ENCODE measurements at places on chromosomes 2 and 18.

DNA sequence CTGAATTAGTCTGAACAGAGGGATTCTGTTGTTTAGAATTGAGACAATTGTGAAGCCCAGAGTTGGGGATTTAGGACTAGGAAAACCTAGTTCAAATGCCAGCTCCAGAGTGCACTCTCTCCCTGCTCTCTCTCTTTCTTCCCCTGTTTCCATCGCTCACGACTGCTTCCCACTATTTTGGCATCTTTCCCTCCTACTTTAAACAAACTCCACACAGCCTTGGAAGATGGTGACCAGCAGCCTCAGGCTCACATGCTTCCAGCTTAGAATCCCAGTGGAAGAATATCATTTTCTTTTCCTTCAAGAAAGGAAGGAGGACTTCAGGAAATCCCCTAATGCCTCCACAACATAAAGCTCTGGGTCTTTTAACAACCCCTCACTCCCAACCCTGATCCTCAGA lies 6.1 kb upstream of the DNMT3A start:
- no peak for DNase-seq

- no peak for DNase-seq
These were observed 40.5 kb upstream of the ATP6V1B1 start for GRCh38 chr2:70895249-70895648.

GRCh38 chr2:127012215-127012614 lies 94.7 kb downstream of the BIN1 start:
- no peak for DNase-seq

DNA sequence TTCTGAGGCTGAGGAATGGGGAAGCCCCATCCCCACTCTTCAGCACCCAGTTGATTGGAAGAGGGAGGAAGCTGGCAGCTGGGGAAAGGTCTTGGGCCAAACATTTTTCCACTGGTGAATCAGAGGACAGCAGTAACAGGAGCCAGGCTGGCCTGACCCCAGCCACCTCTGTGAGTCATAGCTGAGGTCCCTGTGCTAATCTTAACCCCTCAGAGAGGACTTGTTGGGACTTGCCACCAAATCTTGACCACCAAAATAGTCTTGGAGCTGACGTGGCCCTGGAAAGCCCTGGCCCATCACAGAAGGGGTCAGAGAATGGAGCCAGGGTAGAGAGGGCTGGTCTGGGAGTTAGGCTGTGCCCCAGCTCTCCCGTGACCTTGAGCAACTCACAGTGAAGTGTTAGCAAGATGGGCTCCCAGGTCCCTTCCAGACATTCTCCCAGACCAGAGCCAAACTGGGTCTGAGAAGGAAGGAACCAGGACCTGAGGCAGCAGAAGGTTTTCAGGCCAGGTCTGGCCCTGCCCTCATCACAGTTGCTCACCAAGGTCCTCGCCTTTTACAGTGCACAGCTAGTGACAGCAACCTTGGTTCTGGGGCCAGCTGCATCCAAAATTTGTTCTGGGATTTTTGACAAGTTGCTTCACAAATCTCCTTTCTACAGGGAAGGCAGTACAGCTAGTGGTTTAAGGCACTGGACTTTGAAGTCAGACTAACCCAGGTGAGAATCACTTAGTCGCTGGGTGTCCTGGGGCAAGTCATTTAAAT lies 266.6 kb downstream of the CYP26B1 start:
- no peak for DNase-seq

GRCh38 chr2:111095434-111095833 lies 25.3 kb upstream of the BCL2L11 start:
- DNase-seq, result no peak

DNA sequence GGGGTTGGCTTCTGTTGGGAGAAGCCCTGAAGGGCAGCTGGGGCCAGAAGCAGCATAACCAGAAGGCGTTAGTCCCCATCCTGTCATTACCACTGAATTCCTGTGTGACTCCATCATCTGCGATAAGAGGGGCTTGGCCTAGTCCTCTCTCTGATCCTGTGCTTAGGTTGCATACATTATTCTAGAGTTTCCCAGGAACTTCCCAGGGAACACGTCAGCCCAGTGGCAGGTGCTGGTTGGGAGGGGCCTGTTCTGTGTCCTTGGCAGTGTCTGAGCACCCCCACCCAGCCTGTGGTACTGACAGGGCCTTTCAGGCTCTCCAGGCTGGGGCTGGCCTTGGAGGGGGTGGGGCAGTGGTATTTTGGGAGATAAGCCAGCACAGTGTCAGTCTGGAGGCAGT lies 4.5 kb upstream of the TOGARAM2 start:
- no peak for DNase-seq

- DNase-seq, result no peak
These were observed 114.4 kb upstream of the CHRNA1 start for GRCh38 chr2:174878537-174879147.

GRCh38 chr2:192194265-192194865 lies 368 bp downstream of the TMEFF2 start:
- no peak for DNase-seq

DNA sequence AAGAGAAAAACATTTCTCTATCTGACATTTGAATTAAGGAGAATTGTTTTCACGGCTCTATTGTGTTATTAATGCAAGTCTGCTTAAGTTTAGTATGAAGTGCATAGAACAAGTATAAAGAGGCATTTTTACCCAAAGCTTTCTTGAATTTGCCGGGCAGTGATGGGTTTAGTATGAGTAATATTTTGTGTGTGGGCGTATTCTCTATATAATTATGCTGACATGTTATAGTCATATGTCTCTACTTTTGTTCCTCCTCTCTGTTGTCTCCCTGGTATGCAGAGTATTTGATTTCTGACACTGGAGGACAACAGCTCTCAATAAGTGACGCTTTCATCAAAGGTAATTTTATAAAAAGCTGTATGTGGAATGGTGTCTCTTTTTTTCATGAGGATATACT lies 45.9 kb downstream of the PIKFYVE start:
- no peak for DNase-seq

DNA sequence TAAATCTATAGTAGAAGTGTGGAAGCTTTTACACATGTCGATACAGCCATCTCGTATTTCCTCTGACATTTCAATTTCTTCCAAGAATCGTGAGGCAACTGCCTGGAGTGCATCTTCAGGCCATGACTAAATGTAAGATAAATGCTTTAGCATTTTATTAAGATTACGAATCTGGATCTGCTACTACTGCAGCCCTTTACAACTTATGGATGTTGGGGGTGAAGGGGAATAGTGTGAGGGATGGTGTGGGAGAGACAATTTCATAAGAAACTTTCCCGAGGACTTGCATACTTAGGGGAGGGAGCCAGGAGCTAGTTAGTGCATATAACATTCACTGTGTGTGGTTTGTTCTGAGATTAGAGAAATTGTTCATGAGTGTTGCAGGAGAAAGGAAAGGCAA lies 204.8 kb downstream of the SLC39A10 start:
- DNase-seq, result no peak

DNA sequence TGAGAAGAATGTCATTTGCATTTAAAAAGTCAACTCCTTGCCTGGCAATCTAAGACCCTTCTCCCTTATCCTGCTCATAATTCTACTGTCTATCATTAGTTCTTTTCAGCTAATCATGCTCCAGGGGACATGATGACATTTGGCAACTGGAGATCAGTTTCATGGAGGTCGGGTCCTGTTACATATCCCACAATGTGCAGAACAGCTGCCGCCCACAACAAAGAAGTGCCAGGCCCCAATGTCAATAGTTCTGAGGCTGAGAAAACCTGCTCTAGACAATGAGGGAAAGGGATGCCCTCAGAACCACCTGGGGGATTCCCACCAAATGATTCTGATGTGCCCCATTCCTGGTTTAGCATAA lies 53.4 kb upstream of the IL1RL1 start:
- DNase-seq, result no peak

DNA sequence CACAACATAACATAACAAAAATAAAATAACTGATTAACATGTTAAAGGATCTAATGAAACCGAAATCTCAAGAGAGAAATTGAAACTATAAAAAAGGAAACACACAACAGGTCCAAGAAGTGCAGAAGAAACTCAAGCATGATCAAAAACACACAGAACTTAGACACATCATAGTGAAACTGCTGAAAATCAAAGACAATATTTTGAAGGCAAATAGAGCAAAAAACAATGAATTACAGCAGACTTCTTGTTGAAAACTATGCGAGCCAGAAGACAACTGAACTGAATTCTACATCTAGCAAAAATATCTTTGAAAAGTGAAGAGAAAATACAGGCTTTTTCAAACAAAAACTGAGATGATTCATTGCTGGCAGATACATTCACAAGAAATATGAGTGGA lies 61.3 kb downstream of the UGP2 start:
- no peak for DNase-seq

GRCh38 chr2:101241158-101241557 lies 11.5 kb upstream of the CNOT11 start:
- no peak for DNase-seq

GRCh38 chr2:96625571-96626552 lies 12.2 kb downstream of the KANSL3 start:
- DNase-seq, result no peak

DNA sequence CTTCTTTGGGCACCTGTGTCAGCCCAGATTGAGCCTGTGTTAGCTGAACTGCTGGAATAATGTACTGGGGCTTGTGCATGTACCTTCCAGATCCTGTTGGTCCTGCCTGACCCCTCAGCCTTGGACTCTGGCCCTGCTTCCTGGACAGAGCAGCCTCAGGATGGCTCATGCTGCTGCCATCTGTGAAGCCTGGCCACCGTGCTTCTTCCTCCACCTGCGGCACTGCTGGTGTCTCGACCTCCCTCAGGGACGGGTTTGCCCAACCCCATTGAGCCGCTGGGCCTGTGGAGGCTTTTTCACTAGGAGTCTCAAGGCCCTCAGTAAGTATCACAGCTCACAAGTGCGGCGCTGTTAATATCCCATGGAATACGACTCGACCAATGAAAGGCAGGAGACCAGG lies 342.7 kb downstream of the TGIF1 start:
- DNase-seq, result no peak

- DNase-seq, result no peak
These were observed 136.1 kb downstream of the ZFP36L2 start for GRCh38 chr2:43090317-43090716.

GRCh38 chr2:217325816-217326215 lies 466.0 kb upstream of the TNP1 start:
- no peak for DNase-seq

GRCh38 chr2:185338104-185338503 lies 400.5 kb upstream of the FSIP2 start:
- DNase-seq, result no peak

DNA sequence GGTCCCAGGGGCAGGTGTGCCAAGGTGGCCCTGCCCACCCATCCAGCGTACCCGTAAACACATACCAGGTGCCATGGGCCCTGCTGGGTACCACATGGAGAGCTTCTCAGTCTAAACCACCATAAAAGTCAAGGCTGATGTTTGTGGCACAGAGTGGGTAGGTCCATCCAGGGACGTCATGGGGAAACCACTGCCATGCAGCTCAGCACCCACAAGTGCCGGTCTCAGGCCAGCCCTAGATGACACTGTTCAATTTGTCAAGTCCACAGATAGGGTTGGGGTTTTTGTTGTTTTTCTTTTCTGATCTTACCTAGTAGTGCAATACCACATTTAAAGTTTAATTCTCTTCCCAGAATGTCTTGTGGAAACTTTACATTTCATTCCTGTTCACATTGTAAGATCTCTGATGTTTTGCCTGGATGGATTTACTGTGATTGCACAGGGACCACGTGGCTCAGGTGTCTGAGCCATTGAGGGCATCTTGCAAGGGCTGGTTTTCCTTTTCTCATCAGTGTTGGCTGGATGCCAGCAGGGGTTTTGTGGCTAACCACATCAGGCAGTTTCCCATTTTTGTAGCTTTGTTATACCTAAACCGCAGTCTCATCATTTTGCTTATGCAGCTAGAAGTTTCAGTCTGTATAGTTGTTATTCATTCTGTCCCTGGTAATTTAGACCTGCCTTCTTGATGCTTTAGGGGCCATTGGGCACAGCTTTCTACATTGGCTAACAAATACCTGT lies 64.7 kb downstream of the STK25 start:
- no peak for DNase-seq

DNA sequence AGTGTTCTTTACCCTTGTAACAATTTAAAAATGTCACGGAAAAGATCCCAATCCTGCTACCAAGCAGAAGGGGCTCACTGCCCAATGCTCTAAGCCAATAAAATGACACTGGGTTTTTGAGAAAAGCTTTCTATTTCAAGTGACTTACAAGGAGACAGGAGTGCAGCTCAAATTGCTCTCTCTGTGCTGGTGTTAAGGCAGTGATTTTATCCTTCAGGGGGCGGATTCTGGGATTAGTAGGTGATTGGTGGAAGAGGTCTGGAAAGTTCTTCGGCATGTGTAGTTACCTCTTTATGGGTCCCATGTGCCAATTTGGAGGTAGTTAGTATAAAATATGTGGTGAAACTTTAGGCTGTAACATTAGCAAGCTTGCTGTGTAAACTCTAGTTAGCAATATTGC lies 27.4 kb upstream of the MCM6 start:
- no peak for DNase-seq

All from neural crest cell (in vitro differentiated cells).